ENCODE measurements at places on chromosomes 2 and 18.

DNA sequence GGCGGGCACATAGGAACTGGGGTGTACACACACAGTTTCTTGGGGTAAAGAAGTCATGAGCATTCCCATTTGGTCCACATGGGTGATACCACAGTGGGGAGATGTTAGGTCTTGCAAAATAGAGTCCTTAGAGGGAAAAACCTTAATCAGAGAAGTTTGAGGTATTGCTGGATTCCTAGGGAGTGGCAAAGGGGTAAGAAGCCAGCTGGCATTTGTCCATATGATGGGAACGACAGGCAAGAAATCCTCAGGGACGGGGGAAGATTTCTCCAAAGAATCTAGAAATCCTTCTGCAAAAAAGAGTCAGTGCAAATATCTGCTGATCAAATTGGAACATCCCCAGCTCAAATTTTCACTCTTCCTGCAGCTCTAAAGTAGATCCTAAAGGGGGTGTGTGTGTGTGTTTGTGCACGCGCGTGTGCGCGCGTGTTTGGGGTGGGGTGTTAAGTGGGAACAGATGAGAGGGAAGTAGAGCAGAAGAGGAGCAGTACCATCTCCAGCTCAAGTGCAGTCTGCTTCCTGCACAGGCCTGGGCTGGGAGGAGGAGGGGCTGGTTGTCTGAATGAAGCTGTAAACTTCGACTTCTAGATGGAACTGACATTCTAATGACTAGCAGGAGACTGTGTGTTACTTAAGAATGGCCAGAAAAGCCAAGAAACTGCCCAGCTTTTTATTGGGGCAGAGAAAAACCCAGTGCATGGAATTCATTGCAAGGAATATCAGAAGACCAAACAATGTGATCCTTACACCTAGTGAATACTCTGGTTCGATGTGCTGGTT, 168.0 kb downstream of the SPP2 start:
- DNase-seq: no peak

DNA sequence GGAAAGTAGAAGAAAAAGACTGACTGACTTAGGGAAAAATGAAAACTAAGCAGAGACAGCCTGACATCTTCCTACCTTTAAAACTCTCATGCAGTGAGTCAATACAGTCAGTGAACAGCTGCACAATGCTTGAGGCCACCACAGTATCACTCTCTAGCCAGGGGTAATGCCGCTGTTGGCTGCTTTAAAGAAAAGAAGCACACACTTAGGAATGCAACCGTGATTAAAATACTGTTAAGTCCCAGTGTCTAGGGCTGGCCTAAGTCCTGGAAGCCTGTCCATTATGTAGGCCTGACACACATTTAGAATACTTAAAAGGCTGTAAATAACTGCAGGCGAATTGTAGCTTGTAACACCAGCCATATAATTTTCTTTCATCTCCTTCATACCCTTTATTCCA, 50.7 kb downstream of the SIGLEC15 start:
- no peak for DNase-seq

DNA sequence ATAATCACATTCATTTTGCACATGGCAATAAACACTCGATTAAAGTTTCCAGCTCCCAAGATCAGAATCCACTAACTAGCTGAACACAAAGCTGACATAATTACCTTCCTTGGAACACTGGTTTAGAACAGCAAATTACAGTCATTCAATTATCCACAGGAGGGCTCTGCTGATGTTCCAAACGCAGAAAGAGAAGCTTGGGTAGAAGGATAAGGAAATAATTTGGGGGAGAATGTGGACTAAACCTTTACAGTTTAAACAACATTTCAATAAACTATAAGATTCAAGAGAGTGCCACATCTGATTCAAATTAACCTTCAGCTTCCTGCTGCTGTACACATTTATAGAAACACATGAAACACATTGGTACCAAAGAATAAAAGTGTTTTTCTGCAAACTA, 67.8 kb upstream of the ARL4C start:
- DNase-seq: no peak

- DNase-seq: no peak
Observed at GRCh38 chr18:2240311-2240705, 331.0 kb downstream of the METTL4 start.

GRCh38 chr2:156399224-156399949, 36.8 kb upstream of the GPD2 start:
- DNase-seq: no peak

DNA sequence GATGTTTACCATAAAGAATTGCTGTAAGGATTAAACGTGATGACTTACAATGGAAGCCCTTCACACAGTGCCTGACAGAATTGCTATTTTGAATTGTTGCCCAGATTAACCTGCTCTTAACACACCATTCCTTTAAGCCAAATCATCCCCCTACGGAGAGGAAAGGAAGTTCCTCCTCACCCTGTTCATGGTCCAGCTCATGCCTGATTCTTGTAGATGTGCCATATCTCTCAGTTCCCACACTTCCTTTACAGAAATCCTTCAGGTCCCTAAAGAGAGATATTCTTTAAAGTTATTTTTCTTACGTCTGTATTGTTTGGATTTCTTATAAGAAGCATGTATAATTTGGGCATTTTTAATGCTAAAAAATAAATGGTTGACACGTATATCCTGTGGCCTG, 127.5 kb upstream of the DAPL1 start:
- no peak for DNase-seq

GRCh38 chr2:9554921-9555296, 721 bp downstream of the ADAM17 start:
- peak; percentile 32 for DNase-seq

DNA sequence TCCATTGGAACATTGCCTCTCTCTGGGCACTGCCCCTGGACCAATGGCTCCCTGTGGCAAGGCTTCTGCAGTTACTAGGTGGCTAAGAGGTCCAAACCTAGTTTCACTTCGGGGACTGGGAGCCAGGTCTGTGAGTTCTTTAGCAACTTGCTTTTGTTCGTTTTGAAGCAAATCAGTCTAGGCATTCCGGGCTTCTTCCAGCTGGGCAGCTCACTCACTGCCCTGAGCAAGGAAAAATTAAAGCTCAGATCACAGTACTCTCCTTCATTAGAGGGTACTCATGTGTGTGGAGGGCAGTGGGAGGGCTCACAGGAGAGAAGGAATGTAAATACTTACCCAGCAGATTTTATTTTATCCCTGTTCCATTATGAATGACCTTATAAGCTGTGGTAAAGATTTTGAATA, 80.3 kb downstream of the SPP2 start:
- DNase-seq: no peak

- peak; percentile 18 for DNase-seq
Observed at GRCh38 chr18:63119647-63120046, 199.9 kb downstream of the BCL2 start.

DNA sequence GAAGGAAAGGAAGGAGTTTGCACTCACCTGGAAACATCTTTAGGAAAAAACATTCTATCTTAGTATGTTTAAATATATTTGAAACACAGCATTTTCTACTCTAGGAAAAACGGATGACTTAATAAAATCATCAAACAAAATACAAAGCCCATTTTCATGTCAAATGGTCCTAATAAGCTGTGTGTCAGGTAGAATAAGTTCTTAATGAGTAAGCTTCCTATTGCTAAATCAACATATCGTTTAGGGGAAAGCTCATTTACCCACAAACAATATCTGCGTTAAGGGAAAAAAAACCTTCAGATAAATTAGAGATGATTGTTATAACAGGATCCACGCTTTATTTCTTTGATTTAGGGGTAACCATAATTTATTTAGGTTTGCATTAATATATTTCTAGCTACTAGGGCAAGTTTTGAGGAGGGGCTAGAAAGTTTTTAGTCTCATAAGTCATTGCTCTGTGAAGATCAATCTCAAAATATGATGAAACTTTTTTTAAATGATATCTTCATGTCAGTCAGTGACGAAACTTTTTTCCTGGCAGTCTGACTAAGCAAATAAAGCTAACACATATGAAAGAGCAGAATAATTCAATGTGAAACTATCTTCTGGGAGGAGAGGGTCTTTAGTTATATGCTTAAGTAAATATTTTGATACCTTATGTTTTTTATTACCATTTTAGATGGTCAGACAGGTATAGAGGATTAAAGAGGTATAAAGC, 147.1 kb downstream of the WDSUB1 start:
- no peak for DNase-seq

DNA sequence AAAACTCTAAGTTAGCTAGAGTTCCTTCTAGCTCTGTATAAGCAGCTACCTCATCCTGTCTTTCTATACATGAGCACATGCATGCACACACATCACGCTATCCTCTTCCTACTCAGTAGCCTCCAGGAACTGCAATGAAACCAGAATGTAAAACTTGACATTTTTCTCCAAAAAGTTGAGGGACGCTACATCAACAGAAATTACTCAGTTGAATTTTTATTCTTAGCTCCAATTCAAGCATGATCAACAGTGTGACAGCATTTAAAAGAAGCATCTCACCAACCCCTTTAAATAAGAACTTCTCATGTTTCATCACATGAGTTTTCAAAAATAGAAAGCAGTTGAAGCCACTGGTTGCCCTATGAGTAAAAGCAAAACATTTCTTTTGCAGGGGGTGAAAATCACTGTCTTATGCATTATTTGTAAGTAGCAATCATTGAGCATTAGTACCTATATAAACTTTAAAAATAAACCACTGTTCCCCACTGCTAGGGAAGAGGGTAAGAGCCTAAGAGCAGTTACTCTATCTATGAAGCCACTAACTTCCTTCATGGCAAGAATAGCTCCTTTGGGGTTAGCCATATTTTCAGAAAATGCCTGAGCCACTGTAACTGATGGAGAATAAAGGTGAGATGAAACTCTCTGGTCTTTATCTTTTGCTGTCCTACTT, 77.9 kb upstream of the ARL5A start:
- no peak for DNase-seq

- no peak for DNase-seq
Observed at GRCh38 chr2:181570833-181571661, 85.9 kb downstream of the CERKL start.

DNA sequence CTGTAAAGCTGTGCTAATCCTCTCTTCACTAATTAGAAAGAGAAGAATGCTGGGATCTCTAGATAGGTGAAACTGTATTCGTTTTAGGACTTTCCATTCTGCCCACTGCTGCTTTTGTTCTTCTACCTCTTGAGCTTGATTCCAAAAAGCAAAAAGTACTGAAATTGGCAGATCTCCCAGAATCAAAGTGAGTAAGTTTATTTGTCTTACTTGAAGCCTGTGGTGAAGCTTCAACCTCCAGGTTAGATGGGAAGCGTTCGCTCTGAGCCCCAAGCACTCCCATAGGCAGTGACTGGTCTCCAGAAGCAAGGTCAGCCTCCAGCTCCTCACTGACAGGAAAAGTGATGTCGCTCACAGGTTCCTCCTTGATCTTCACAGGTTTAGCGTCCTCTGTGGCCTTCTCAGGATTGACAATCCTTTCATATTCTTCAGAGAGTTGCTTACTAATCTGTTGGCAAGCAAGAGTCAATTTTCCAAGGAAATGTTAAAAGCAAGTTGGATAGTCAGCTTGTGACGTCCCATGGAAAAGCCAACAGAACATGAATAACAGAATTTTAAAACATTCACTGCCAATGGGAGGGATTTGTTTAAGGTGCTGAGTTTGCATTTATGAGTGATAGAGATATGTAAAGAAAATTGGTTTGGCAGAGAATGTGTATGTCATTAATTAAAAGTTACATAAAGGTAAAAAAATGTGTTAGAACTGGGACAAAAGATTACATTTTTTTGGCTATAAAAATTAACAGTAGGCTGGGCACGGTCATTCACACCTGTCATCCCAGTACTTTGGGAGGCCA, 8.1 kb downstream of the SUPT7L start:
- no peak for DNase-seq

DNA sequence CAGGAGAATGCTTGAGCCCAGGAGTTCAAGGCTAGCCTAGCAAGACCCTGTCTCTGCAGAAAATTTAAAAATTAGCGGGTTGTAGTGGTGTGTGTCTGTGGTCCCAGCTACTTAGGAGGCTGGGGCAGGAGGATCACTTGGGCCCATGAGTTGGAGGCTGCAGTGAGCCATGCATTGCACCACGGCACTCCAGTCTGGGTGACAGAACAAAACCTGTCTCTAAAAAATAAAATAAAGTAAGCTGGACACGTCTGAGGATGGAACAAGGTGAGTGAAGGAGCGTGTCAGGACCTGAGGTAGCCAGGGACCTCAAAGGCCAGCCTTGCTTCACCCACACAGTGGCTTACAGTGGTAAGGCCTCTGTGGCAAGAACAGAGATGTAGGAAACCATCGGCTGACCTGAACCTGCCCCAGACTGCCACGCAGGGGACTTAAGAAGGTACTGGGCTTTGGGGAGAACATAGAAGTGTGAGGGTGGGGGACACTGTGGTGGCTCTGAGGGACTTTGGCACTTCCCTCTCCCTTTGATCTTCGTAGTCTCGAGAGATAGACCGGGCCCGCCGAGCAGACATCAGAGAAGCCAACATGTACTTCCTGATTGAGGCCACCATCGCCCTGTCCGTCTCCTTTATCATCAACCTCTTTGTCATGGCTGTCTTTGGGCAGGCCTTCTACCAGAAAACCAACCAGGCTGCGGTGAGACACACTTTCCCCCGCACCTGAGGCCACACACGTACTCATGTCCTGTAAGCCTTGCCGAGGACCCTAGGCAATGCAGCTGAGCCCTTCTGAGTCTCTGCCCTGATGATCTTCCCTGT, 7.5 kb downstream of the SLC11A1 start:
- DNase-seq: no peak

DNA sequence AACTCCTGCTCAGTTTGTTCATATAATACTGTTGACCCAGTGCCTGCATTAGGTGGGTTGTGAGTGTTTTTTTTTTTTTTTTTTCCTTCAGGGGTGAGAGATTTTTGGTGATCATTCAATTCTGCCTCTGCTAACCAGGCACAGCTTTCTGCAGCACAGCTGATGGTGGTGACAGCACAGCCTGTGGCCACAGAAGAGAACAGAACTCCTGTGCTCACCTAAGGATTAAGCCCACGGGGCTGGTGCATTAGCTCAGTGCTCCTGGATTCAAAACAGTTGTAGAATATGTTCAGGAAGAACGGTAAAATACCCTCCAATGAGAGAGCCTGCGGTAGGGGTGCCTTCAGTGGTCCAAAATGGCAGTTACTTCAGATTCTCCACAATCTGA, 42.0 kb downstream of the PKP4 start:
- no peak for DNase-seq

GRCh38 chr2:44940049-44940494, 1.4 kb upstream of the SIX3 start:
- DNase-seq: no peak

DNA sequence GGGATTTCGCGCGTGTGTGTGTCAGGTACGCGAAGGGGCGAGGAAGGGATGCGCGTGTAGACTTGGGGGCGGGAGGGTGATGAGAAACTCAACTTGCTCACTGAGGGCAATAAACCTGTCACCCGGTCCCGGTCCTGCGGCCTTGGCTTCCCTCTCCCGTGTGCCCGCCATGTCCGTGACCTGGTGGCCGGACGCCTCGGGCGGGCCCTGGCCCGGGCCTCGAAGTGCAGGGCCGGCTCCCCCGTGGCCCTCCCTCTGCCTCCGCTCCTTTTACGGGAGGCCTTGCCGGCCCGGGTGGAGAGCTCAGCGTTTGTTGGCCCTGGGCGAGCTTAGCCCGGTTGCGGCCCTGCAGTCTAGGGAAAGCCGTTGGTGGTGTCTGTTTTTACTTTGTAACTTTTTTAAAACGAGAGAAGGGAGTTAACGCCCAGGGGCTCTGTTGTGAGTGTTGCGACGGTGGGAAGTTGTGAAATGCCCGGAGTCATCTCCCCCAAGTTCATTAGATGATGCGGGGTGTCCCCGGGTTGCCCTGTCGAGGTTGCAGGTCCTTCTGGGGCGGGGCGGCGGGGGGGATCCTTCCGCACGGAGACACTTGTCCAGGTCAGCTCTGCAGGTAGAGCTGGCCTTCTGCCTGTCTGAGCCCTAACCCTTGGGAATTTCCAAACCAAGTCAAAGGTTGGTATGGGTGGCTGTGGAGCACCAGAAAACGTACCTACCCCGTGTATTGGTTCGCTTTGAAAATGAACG, 883 bp downstream of the SMCHD1 start:
- DNase-seq: peak; percentile 47

GRCh38 chr18:21064347-21064746, 47.3 kb downstream of the ROCK1 start:
- no peak for DNase-seq

All from CD4-positive, alpha-beta T cell treated with Interleukin-15 for 4 hours (primary cell).